ENCODE measurements at places on chromosomes 11 and 22.
A peak's percentile ranks its signal among the peaks of the same experiment; 100 is the strongest.

- no peak for DNase-seq
These were observed 33.0 kb downstream of the FAR1 start for GRCh38 chr11:13701506-13701905.

- no peak for DNase-seq
These were observed 43.5 kb downstream of the LINC01488 start for GRCh38 chr11:69524991-69525411.

DNA sequence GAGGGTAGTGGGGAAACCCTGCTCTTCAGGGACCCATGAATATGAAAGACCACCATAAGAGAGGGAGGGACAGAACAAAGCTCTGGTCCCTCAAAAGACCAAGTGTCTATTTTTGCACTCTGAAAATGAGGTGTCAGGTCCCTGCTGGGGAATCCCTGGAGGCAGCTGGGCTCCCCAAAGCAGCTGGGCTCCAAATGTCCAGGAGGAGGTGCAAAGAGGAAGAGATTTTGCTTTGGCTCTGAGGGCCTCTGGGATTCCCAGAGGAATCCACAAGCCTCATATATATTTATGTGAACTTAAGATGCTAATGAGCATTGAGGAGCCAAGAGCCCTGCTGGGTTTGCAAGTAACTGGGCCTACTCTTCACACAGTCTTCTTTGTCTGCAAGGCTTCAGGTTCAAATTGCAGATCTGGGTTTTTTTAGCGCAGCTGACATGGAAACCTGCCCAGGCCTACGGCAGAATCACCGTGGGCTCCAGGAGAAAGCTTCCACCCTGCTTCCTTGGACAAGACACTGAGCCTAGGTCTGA, 26.0 kb downstream of the CLMP start:
- no peak for DNase-seq

GRCh38 chr22:46067159-46068111, 82.9 kb upstream of the PPARA start:
- DNase-seq, result no peak

DNA sequence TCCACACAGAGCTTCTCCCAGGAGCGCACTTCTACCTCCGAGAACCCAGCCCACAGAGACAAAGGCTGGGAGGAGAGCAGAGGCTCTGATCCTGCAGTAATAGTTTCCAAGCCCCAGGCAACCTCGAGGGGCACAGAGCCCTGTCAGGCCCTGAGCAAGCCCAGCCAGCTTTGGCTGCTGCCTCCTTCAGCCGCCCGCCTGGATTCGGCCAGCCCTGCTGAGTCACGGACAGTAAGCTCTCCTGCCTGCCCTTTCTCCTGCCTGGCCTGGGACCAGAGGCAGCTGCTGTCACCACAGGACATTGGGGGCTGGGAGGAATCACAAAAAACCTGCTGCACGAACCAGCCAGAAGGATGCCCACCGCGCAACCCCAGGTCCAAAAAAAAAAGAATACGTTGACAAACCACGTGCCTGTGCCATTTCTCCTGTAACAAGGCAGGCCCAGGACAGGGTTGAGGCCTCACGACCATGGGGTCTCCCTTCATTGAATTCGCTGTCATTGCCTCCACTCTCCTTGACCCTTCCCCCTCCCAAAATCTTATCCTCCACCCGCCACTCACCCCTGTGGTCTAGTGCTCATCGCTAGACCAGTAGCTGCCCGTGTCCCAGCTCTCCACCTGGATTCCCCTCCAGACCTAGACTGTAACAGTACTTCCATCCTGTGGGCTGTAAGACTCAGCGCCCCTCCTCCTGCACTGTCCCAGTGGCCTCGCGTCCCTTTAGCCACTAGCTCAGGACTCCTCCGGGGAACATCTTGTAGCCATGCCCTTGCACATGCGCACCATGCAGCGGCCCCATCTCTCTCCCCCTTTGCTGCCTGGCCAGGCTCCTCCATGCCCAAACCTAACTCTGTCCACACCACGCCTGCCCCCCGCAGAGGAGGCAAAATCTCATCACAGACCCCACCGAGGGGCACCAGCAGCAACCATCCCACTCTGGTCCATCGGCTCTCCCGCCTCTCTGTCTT, 7.4 kb upstream of the SLC22A12 start:
- no peak for DNase-seq

- DNase-seq, result no peak
These were observed 34.3 kb downstream of the PRR5L start for GRCh38 chr11:36330411-36330810.

DNA sequence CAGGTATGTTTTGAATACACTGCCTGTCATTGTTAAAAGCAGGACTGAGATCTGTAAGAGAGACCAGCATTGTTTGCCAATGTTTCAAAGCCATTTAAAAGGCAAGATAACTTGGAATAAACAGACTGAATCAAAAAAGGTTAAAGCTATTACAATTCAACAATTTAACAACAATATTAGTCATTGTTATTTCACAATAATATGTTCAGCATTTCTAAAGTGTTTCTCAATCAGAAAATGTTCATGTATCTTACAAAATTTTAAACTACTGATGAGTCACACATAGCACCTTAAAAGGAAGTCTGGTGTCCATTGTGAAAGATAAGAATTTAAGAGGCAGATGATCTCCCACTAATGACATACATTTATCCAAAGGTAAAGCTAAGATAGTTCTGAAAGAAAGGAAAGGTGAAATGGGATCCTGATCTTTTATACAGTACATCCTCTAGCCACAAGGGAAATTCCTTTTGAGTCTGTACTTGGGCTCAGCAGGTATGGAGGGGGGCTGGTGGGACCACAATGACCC, 79.7 kb downstream of the MAML2 start:
- DNase-seq, result no peak

- no peak for DNase-seq
These were observed 118.2 kb downstream of the DSCAML1 start for GRCh38 chr11:117678658-117679406.

DNA sequence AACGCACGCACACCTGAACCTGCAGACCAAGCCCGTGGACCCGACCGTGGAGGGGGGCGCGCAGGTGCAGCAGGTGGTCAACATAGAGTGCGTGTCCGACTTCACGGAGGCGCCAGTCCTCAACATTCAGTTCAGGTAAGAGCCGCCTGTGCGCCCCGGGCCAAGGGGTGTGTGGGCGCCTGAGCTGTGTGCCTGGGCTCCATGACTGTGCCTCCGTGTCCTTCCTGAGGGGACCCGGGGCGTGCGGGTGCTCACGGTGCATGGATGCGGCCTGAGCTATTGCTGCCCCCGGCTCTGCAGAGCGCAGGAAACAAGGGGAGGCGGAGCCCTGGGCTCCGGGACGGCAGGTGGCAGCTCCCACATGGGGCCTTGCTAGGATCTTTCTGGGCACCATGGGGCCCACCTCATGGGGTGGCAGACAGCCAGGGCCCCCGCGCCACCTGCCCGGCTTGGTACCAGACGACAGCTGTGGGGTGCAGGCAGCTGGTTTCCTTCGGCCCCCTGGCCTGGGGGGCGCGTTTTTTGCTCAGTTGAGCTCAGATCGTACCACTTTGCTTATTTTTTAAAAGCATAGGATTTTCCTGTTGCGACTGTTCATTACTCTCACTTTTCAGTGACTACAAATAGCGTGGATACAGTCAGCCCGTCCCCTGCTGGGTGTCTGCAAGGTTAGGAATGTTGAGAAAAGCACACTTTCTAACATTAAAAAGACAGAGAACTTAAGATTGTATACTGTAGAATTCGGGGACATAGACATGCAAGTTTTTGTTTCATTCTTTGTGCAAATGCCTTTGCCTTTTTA, 28.3 kb downstream of the MUC6 start:
- no peak for DNase-seq

DNA sequence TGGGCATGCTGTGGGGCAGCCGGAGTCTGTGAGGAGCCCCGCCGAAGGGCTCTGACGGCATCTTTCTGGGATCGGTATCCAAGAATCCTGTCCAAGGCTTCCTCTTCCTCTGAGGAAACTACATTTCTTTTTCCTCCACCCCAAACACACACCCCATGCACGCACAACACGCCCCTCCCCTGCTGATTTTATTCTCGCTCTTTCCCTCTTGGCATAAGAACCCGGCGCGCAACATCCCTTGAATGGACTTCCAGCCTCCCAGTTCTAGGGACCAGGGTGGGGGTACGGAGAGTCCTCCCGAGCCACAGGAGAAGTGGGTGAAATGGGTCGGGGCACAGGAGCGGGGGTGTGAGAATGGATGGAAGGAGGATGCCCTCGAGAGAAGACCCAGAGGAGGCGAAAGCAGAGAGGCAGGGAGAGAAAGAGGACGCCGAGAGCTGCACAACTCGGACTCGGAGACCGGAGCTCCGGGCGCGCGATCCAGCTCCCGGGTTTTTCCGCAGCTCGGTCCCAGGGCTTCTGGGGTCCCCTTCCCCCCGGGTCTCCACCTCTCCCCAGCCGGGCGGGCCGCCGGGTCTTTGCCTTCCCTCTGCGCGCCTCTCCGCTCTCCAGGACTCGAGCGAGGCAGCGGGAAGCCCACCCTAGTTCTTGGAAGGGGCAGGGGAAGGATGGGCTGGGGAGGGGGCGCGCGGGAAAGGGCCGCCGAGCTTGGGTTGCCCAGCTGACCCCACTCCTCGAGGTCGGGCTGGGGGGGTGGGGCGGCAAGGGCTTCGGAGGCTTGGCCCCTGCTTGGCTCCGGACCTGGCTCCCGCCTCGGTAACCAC, 1.5 kb upstream of the LARGE1 start:
- DNase-seq, result peak; percentile 7

DNA sequence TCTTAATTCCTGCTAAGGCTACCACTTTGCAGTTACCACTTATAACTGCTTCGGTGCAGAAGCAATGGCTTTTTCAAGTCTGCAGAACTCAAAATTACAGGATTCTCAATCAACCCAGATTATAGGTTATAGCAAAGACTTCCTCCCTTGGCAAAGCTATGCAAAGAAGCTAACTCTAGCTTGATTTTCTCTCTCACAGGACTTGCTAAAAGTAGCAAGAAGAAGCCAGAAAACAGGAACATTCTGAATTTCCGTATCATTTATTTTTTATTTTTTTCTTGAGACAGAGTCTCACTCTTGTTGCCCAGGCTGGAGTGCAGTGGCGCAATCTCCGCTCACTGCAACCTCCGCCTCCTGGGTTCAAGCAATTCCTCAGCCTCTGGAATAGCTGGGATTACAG, 10.7 kb upstream of the PLEKHB1 start:
- DNase-seq, result no peak

DNA sequence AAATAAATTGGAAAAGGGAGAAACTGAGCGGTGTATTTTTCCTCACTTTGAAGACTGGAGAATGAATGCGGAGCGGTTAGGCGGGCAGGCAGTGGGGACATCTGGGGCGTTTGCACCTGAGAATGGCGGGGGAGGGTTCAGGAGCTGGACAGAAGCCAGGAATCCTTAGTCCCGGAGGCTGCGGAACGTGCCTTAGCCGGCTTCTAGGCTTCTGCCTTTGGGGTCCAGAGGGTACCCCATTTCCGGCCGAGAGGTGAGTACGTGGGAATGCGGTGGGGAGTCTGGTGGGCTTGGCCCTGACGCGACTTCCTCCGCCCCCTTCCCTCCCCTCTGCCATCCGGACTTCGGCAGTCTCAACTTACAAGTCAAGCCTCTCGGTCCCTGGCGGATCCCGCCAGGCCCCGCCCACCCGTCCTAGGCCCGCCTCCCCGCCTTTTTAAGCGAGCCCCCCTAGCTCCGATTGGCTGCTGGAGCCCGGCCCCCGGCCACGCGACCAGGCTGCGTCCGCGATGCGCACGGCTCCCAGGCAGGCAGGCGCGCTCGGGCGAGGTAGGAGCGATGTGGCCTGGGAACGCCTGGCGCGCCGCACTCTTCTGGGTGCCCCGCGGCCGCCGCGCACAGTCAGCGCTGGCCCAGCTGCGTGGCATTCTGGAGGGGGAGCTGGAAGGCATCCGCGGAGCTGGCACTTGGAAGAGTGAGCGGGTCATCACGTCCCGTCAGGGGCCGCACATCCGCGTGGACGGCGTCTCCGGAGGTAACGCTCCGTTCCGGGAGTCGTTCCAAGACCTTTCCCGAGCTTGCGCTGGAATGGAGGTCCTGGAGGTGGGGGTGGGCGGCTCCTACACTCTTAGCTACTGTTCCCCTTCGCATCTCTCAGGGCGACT, at the start of gene GCAT:
Gene GCAT, plus strand, starts transcription at position 525 of the 884 bp plus-strand sequence. Its CDS starts 34 bp downstream, at position 559.
- DNase-seq, result peak; percentile 89

- peak; percentile 31 for DNase-seq
These were observed 3.8 kb downstream of the RSPH14 start for GRCh38 chr22:23137905-23138561.

- no peak for DNase-seq
These were observed 6.3 kb upstream of the FXYD2 start for GRCh38 chr11:117830674-117831351.

DNA sequence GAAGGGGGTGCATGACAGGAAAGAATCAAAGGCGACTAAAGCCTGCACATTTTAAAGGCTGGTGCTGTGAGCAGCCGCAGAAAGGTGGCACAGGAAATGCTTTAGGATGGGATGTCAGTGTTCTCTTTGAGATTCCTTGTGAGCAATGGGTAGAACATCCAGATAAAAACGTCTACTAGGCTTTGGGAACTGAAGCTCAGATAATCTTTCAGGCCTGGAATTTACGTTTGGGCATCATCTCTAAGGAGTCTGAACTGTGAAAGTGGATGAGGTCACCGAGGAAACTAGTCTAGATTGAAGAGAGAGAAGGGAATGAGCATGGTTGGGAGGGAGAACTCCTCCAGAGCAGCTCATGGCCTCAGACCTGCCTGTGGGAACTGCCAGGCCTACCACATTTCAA, 65.7 kb downstream of the FLI1 start:
- DNase-seq, result no peak

DNA sequence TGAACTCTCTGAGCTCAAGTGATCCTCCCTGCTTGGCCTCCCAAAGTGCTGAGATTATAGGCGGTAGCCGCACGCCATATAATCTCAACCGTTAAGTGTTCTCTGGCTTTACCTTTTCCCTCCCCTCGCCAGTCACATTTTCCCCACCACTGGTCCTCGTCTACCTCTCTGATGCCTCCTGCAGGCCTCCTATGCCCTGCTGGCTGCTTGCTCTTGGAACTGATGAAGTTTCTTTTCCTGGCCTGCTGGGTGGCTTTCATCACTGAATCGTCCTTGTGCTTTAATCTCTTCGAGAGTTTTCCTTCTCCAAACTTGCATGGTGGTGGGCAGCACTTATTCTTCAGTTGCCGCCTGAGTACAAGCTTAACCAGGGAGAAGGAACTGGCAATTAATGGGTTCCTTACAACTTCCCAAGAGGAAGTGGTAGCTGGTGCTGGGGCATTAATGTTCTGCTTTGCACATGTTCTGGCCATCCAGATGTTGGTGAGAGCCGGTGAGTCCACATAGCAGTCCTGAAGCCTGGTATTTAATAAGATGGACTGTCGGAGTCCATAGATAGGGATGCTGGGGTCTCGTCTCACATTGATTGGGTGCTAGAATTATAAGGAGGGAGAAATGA, 1.3 kb downstream of the C22orf31 start:
- no peak for DNase-seq

GRCh38 chr11:19777039-19777376, 64.4 kb downstream of the NAV2 start:
- no peak for DNase-seq

GRCh38 chr11:353179-353873, 16.0 kb upstream of the B4GALNT4 start:
- DNase-seq, result no peak
